ENCODE measurements at places on chromosomes 7 and 10.
A peak's percentile ranks its signal among the peaks of the same experiment; 100 is the strongest.

DNA sequence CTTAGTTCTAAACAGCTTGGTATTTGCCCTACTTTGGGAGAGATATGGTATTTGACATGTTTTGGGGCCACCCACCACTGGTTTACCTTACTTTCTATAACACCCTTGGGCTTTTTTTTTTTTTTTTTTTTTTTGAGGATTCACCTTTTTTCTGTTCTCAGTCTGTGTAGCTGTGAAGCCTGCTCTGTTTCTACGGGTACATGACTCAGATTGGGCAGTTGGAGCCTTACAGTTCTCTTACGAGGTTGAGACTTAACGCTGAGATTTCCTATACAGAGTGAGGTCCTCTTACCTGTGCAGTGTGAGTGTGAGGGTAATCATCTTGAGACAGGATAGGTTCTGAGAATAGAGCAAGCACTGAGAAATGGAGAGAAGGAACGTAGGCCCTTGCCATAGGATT, 77.5 kb downstream of the CDK13 start:
- no peak for DNase-seq

- peak; percentile 7 for DNase-seq
Observed at GRCh38 chr10:45373576-45374349, at the start of gene ALOX5. Gene ALOX5, plus strand, starts transcription at chr10:45374216. Its CDS starts 64 bp downstream, at chr10:45374280.

DNA sequence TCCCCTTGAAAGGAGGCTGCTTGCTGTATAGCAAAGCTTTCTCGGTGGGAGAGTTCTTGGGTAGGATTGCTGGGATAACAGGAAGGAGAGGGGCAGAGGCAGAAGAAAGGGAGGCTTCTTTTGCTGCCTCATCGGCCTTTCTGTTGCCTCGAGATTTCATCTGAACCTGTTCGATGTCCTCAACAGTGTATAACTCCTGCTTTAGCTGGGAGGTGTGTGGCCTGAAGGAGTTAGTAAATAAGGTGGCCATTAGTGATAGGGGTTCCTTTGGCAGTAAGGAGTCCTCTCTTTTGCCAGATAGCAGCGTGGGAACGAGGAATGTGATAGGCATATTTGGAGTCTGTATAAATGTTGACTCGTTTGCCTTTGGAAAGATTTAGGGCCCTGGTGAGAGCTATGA, 20.0 kb downstream of the SCIN start:
- DNase-seq: no peak

GRCh38 chr7:82202107-82202506, 241.5 kb downstream of the CACNA2D1 start:
- DNase-seq: no peak

DNA sequence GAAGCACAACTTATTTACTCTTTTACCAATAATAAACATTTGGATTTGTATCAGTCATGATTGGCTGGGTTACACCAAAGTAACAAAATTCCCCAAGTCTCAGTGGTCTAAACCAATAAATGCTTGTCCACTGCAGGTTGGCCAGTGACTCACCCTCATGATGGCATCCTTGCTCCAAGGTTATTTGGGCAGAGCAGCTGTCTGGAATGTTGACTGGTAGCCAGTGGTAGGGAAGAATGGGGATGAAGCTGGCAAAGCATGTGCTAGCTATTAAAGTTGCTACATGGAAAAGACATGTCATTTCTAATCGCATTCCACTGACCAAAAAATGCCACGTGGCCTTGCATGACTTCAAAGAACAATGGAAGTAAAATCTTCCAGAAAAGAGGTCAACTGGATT, 1168.7 kb upstream of the CELF2 start:
- DNase-seq: no peak

DNA sequence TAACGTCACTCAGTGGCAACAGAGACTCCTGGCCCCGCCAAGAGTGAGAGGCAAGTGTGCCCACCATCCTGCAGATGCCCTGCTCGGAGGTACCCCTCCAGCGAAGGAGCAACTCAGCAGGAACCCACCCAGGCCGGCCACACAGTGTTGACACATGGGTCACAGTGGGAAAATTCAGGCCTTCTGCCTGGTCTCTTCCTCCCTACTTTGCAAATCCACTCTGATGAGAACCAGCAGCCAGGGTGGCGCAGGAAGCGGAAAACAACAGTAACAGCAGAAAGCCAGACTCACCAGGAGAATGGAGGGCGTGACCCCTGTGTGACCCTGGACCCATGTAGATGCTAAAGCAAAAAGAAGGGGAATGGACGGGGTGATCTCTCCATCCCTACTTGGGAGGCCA, 53.8 kb downstream of the CTBP2 start:
- no peak for DNase-seq

DNA sequence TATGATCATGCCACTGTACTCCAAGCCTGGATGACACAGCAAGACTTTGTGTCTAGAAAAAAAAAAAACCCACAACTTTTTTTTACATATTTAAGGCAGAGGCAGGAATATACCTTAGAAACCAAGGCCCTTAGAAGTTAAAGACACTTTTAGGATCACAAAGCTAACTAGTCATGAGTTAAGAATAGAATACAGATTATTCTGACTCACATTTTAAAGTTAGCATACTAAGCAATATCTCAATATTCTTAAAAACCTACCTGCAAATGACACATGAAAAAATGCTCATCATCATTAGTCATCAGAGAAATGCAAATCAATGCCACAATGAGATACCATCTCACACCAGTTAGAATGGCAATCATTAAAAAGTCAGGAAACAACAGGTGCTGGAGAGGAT, 177.7 kb downstream of the CHCHD3 start:
- DNase-seq: no peak

GRCh38 chr10:64115908-64116643, 594.9 kb downstream of the REEP3 start:
- peak; percentile 8 for DNase-seq

DNA sequence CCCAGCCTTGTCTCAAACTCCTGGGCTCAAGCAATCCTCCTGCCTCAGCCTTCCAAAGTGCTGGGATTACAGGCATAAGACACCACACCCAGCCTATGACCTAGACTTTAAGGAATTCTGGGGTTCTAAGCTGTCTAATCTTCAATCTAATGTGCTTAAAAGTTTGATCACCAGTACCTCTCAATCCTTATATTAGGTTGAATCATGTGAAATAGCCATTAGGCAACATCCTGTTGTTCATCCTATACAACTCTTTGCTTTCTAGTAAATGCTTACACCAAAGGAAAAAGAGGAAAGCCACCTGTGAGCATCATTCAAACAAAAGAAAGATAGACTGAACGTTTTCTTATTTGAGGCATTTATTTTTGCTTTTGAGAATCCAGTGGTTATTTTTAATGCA, 56.0 kb downstream of the ATOH7 start:
- DNase-seq: no peak

- no peak for DNase-seq
Observed at GRCh38 chr10:59672150-59672875, 37.3 kb downstream of the SLC16A9 start.

- peak; percentile 72 for DNase-seq
Observed at GRCh38 chr7:116802144-116802745, 60.1 kb upstream of the CAPZA2 start.

DNA sequence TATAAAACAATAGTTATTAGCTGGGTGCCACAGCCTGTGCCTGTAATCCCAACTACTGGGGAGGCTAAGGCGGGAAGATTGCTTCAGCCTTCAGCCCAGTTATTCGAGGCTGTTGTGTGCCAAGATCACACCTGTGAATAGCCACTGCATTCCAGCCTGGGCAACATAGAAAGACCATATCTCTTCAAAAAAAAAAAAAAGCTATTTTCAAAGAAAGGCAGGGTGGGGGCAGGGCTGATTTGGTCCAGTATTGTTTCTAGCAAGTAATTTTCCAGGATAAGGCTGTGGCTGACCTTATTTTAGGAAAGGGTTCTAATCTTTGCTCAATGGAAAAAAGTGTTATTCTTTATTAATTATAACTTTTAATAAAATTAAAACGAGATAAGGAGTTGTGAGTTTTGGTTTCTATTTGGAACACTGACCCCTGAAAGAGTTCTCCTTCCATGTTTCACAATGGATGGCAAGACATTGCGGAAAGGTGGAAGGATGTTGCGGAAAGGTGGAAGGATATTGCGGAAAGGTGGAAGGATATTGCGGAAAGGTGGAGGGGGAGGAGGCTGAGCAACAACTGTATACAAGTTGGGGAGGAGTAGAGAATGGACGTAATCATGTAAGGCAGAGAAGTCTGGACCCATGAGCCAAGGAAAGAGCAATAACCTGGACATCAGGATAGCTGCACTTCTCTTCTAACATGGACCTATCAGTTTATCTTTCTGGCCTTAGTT, 1.5 kb upstream of the C1GALT1 start:
- no peak for DNase-seq

GRCh38 chr7:118573085-118573484, 348.6 kb downstream of the ANKRD7 start:
- DNase-seq: no peak

DNA sequence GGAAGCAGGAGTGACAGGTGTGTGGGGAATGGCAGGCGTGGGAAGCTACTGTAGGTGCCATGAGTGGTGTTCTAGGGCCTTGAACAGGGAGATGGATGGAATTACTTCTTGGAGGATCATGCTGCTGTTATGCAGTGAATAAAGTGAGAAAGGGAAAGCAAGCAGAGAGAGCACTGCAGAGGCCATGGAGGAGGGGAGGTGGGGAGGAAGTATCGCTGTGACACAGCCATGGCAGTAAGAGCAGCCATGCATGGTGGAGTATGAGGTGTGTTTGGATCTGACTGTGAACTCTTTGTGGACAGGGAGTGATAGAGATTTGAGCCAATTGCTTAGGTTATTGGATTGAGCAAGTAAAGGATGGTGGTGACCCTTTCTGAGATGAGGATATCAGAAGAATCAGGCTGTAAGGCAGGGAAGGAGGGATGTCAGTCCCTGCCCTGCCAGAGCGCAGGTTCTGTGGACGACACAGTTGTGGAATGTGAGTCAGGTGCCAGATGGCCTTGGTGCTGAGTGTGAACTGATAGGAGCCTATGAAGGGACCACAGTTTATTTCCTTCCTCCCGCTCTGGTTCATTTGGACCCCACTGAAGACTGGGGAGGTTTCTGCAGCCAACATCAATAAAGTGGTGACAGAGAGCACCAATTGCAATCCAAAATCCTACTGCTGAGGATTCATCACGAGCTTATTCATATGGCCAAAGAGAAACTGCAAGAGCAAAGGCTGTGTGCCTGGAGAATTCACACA, 105.5 kb upstream of the TMEM72 start:
- DNase-seq: no peak

GRCh38 chr7:143507094-143507518, 29.4 kb downstream of the TAS2R41 start:
- DNase-seq: no peak

DNA sequence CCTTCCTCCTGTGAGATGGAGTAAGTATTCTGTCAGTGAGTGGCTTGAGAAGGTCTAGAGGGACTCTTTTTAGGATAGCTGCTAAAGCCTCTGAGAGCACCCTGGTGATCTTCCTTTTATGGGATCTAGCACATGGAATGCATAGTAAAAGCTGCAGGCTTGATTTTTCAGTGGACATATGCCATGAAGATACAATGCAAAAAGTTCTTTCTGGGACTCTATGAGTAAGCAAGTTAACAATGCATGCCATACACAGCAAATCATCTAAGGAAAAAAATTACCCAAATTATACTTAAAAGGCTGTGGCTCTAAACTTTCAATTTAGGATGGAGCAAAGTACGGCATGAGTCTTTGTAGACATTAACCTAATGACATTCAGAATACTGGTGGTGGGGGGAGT, 154.5 kb downstream of the SGMS1 start:
- DNase-seq: peak; percentile 64

- DNase-seq: peak; percentile 89
Observed at GRCh38 chr10:88651101-88651551, 13.1 kb upstream of the LIPF start.

GRCh38 chr7:24727154-24728120, 29.8 kb downstream of the GSDME start:
- peak; percentile 73 for DNase-seq

- DNase-seq: peak; percentile 87
Observed at GRCh38 chr7:39624935-39625694, 1.7 kb downstream of the RALA start.

- DNase-seq: no peak
Observed at GRCh38 chr7:132492823-132493445, 83.3 kb downstream of the PLXNA4 start.

DNA sequence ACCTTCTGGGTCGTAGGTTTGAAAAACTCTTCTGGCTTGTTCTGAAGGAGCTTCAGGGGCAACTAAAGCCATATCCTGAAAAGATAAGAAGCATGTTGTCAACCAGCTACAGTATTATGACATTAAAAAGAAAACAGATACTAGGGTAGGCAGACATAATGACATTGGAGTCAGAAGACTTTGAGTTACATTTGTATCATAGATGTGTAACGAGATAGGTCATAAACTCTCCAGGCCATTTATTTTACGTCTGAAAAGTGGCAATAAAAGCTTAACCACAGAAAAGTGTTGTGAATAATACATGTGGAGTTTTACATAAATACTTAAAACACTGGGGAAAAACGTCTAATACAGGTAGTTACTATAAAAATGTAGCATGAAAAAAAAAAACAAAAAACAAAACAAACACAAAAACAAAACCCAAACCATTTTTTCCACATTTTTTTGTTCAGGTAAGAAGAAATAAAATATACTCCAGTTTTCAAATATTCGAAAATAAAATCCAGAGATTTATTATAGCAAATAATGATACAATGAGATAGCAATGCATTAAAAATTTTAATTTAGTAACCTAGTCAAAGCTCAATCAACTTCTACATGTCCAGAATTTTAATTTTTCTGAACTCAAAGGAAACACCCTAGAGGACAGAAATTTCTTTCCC, 64.1 kb downstream of the MINDY3 start:
- DNase-seq: no peak

DNA sequence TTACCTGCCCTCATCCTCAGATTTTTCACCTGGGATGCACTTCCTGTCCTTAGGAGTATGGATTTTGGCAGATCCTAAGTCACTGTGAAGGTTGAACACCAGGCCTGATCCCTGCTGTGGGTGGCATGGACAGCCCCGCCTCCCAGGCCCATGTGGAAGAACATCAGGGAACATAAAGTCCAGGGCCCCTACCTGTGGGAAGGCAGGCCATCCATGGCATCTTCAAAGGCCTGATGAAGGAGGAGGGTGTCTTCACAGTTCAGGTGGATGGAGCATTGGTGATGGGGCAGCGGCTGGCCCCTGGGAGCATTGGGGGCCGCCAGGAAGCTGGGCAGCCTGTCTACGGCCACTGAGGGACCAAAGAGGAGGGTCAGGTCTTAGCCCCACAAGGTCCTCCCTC, 24.6 kb downstream of the PYROXD2 start:
- no peak for DNase-seq

- peak; percentile 64 for DNase-seq
Observed at GRCh38 chr7:23530405-23530804, 1.4 kb downstream of the TRA2A start.

- no peak for DNase-seq
Observed at GRCh38 chr10:97771913-97772823, at the start of gene SFRP5. Gene SFRP5, minus strand, starts transcription at chr10:97771999. Its CDS starts 166 bp downstream, at chr10:97771833.
